ENCODE measurements at places on chromosomes 7 and 10.

- no peak for DNase-seq
Observed at GRCh38 chr7:123209786-123210185, 10.0 kb upstream of the SLC13A1 start.

DNA sequence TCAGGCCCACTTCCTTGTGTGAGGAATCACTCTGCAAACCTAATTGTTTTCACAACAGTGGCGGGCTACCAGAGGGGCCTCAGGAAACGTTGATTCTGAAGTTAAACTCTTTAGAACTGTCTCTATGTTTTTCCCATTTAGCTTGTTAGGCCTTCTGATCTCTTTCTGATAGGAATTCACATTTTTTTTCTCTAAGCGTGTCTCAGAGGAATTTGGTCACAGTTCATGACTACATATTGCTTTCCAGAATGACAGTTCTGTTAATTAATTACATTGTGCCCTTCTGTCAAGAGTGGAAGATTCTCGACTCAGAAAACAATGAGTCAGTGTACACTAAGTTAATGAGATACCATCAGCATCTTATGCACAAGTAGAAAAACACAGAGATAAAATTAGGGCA, 469.2 kb upstream of the C7orf33 start:
- no peak for DNase-seq

DNA sequence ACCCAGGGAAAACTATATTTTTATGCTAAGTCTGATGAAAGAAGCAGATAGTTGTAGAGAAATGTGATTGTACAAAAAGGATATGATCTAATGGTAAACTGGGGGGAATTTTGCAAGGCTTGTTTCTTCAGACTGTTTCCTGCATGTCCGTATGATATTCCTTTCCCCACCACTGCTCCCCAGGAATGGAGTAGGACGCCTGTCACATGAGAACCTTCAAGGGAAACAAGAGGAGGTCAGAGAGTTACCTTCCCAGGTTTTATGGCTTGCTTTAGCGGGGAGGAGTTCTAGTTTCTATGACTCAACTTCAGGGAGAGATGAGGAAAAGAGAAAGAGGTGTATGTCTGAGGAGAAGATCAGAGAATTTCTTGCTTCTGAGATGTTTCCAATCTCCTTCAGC, 16.4 kb upstream of the ITPRID1 start:
- no peak for DNase-seq

GRCh38 chr10:123687758-123688157, 21.6 kb downstream of the GPR26 start:
- DNase-seq = no peak

DNA sequence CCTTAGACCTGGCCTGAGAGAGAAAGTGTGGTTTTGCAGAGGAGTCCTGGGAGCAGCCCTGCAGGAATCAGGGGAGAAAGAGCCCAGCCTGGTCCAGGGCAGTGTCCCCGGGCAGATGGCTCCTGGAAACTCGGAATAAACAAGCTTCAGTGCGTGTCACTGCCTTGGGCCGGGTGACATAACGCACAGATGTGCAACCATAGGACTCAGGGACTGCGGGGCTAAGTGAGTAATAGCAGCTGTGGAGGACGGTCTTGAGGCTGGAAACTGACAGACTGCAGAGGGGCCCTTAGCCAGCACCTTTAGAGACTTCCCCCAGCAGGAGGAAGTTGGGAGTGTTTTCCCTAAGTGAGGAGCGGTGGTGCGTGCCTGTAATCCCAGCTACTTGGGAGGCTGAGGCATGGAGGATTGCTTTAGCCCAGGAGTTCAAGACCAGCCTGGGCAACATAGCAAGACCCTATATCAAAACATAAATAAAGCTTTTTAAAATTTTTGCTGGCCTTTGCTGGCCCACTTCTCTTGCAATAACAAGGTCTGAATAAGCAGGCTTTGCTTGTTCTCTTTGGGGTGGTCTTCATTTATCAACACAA, 5.3 kb upstream of the CLIP2 start:
- DNase-seq = no peak

GRCh38 chr10:130425169-130425568, 289.0 kb downstream of the GLRX3 start:
- DNase-seq = no peak

DNA sequence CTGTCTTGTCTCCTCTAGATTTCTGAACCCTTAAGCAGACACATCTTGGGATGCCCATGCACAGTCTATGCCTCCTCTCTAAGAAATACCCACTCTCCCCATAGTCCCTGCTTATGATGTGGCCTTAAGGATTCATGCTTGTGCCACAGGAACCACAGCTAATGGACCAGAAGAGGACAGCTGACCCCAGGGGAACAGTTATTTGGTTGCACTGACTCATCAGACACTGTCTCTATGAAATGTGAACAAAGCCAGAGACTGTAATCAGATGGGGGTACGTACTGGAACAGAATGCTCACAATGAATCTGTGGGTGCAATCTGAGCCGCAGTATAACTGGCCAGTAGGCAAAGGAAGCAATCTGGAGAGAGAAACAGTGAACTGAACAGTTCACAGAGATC, 121.9 kb downstream of the USP6NL start:
- no peak for DNase-seq

DNA sequence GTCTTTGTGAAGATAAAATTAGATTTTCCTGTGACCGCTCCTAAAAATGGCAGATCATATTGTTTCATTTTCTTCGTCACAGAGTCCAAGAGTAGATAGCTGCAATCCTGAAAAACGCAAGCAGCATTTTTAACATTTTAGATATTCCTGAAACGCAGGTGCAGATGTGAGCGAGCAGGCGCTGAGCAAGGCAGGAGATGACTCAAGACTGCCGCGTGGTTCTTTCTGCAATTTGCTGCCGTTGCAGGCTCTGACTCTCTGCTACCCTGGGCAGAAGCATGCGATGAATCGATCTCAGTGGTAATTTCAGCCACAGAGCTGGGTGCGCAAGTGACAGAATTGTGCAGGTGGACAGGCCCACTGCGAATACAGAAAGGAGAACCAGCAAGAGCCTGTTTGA, 331.9 kb downstream of the ACTR3B start:
- DNase-seq = no peak

DNA sequence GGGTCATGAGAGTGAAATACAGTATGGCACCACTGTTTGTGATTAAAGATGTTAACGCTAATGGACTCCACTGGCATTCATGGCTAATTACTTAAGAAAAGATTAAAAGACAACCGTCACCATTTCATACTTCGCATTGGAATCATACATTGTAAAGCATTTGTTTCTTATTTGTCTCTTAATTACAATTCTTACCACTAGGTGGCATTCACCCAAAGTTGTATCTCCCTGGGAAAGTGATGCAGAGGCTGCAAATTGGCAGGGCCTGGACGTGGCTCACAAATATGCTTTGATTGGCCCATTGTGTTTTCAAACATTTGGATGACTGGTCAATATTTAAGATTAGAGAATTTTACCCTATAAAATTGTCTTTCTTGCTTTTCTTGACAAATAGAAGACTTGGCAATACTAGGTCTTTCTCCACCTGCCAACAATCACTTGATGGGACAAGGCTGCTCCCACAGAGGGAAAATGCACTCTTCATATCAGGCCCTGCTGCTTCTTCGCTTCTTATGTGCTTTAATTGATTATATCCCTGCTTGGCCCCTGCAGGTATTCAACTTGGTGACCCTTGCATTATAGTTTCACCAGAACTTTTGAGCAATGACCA, 72.1 kb upstream of the STARD3NL start:
- DNase-seq = no peak

DNA sequence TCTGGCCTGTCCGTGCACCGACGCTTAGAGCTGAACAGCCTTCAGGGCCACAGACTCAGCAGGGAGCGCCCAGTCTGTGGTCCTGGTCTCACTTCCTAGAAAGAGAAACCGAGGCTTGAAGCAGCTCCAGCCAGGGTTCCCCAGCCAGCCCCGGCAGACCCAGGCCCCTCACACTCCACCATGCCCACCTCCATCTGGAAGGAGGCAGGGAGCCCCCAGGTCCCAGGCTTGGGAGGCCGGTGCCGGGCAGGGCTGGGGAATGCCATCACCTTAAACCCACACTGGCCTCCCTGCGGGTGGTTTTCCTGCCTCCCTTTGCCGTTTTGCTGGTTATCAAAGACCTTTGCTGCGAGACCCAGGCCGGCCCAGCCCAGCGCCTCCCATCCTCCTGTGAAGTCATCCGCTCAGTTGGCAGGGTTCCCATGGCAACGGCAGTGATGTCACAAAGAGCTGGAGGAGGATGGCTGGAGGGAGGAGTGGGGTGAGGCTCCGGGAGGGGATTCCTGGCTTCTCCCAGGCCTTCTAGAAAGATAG, 24.0 kb downstream of the ELFN1 start:
- no peak for DNase-seq

DNA sequence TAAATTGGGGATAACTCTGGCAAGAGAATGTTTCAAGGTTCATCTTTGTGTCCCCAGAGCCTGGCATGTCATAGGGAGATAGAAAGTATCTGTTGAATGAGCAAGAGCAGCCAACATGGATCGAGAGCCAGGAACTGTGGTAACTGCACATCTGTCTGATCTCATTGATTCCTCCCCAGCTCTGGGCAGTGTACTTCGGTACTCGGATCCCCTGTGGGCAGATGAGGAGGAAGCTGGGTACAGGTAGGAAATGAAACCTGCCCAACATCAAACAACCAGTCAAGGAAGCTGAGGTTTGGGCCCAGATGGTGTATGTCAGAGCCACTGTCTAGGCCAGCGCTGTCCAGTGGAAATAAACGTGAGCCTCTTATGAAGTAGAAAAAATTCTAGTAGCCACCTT, 76.4 kb downstream of the GRK5 start:
- DNase-seq = no peak

DNA sequence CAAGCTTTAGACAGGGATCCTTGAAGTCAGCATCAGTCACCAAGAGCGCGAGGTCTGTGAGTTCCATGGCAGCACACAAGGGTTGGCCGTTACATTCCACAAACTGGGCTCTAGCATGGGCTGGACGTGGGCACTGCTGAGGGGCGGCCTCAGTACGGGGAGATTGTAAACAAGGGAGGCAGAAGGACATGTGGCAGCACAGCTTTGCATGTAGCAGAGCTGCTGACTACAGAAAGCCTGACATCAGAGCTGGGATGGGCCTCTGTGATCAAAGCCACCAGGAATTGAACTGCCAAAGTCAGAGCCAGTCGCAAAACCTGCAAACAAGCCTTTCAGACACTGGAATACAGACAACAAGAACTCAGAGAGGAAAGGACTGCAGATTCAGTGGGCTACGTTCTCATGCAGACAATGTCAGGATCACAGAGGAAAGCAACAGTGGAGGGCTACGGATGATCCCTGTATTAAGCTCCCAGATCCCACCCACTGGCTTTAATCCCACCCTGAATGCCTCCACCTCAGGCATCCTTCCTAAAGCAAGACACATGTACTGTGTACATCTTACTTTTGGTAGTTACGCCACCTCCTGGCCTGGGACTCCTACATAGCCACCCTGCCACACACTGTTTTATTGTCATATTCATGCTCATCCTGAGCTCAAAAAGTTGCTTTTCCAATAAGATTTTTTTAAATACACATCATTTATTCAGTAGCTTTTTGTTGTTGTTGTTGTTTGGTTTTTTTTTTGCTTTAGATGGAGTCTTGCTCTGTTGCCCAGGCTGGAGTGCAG, 291.1 kb upstream of the IMMP2L start:
- DNase-seq = no peak

GRCh38 chr7:116492654-116493109, 6.9 kb upstream of the CAV2 start:
- DNase-seq = no peak

- no peak for DNase-seq
Observed at GRCh38 chr10:33272635-33273034, 61.8 kb downstream of the NRP1 start.

- DNase-seq = no peak
Observed at GRCh38 chr10:30055226-30055662, 4.1 kb downstream of the JCAD start.

GRCh38 chr7:94511718-94512117, 2.1 kb downstream of the CASD1 start:
- DNase-seq = no peak

DNA sequence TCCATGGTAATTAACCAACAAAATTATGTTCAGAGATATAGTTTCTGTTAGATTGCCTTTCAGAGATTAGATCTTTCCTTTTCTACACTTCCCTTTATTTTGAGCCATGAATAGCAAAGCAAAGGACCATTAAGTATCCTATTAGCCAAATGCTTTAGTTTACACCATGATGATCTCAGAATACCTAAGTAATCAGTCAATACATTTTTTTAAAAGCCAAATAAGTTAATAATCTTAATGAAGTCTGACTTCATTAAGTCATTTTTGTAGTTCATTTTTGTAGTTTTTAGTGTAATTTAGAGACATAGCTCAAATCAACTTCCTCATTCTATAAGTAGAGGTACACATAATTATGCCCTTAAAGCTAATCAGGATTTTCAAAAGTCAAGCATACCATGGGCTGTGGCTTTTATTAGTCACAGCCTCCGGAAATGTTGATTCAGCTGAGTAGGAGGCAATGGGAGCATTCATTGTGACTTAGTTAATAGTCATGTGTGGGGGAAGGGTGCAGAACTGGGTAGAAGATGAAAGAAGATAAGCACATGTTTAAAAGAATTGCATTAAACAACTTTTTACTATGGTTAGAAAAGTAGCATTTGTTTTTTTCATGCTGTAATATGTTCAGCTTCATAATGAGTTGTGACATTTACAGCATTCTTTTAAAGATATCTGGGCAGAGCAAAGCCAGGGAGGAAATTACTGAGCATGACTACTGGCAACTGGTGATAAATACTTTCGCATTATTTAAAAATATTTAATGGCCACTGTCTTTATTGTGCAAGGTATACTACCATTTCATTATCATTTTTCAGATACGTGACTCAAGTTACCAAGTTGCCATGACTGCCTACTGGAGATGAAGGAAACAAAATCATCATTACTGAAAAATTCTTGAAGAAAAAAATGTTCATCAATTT, 57.3 kb upstream of the CCDC71L start:
- DNase-seq = no peak

DNA sequence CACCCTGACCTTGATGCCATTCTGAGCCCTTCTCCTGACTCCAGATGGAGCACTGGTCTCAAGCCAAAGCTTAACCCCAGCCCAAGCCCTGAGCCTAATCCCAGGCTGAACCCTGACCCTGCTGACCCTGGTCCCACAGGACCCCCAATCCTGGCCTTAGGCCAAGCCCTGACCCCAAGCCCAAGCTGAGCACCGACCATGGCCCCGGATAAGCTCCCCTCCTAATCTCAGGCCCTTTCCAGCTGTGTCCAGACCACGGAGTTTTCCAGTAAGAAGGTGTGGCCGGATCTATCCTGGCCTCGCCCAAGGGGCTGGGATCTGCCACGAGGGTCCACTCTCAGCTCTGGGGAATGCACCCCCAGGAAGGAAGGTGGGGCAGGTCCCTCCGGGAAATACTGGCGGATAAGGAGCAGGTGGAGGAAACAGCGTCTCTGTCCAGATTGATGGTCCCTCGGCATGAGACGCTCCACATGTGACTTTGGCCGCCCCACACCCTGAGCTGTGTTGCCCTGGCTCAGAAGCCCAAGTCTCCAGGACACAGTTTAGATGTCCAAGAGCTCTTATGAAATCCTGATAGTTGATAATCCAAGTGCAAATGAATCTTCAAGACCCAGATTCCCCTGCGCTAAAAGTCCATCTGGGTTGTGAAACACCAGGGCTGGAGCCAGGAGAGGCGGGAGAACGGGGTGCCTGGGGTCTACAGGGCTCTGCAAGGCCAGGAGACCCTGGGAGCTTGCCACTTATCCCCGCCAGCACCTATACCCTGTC, 10.4 kb downstream of the ELN start:
- no peak for DNase-seq
